ENCODE measurements at places on chromosomes 1 and 21.

GRCh38 chr1:110786802-110787327, 86.1 kb upstream of the CD53 start:
- DNase-seq = no peak

GRCh38 chr1:84774669-84775534, 84.6 kb upstream of the SSX2IP start:
- no peak for DNase-seq

GRCh38 chr1:212292250-212293105, 7.3 kb downstream of the PPP2R5A start:
- no peak for DNase-seq

DNA sequence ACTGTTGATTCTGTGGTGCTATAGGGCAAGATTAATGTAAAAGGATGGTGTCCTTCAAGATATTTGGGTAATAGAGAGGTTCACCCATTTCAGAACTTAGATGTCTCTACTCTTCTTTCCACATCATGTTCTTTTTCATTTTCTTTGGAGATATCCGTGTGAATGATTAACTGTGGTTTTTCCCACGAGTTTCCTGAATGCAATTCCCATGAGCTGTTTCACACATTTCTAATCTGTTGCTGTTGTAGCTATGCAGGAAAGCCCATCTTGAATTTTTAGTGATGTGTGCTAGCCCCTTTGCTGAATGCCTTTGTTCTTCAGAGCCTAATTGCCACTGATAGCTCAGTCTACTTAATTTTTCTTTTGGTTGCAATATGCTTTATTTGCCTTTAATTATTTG, 27.6 kb downstream of the SNX27 start:
- no peak for DNase-seq

GRCh38 chr1:8537991-8538390, 220.1 kb downstream of the SLC45A1 start:
- no peak for DNase-seq

DNA sequence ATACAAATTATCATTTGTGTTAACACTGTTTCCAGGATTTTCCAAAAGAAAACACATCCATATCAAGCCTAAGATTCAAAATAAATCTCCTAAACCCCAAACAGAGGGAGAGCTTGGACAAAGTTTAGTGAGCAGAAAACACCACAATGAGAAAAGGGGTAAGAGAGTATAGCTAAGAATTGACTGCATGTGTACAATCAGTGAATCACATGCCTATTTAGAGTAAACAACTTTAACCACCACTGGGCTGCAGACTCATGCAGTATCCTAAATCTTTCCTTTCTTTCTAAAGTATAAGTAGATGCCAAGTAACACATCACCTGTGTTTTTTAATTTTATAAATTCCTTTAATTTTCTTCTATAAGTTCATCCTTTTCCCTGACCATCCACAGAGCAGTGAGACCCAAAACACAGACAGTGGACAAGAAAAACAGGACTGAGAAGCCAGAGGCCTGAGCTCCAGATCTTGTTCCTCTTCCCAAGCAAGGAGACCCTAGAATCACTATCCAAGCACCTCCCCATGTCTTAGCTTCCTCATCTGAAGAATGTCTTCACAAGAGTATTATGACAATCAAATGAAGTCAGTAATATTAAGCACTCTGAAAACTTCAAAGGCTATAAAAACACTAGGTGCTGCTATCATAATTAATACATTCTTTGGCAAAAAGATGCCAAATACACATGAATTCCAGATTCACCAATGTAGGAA, 93.1 kb downstream of the VAV3 start:
- DNase-seq = no peak

DNA sequence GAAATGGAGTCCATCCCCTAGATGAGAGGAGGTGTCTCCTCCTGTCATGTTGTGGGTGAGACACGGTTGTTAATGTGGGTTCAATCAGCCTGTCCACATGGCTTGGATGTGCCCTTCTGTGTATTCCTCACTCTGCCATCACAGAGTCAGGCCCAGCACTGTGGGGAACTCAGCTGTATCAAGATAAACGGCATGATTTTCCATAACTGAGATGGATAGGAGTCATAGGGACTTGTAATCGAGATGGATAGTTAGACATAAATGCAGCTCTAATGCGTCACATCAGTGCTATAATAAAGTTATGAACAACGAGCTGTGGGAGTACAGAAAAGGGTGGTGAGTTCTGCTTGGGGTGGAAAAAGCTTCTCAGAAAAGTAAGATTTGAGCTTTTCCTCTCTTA, 152.9 kb downstream of the RWDD3 start:
- no peak for DNase-seq

- DNase-seq = no peak
Observed at GRCh38 chr1:28249013-28249865, 10.1 kb upstream of the SESN2 start.

DNA sequence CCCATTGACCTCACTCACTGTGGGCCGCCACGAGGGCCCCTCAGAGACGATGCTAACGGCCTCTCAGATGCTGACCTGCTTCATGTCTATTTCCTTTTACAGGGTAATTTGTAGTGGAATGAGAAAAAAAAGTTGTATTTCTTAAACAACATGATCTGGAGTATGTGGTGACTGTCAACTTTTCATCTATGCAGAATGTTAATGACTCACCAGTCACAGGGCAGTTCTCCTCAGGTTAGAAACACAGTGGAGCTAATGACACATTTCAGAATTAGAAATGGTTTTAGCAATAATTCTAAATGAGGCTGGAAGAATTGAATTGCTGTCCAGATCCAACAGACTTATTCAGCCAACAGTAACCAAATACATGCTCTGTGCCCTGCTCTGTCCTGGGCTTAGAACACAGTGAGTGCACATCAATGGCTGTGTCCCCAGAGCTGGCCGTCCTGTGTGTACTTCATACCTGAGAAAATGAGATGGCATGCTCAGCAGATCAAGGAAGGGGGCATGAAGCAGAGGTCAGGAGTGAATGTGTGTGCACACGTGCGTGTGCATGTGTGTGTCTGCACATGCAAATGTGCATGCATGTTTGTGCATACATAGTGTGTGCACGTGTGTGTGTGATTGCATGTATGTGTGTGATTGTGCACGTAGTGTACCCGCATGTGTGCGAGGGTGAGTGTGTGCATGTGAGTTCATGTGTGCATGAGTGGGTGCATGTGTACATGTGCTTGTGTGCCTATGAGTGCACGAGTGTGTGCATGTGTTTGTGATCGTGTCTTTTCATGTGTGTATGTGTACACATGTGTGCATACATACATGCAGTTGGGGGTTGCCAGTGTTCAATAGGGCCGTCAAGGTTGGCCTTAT, 145.3 kb downstream of the PCBP3 start:
- no peak for DNase-seq

Measured in GM12891 (cell line).